Aorta (tissue), 5 donors: ENCODE measurements at places on chromosomes 5 and 9.

DNA sequence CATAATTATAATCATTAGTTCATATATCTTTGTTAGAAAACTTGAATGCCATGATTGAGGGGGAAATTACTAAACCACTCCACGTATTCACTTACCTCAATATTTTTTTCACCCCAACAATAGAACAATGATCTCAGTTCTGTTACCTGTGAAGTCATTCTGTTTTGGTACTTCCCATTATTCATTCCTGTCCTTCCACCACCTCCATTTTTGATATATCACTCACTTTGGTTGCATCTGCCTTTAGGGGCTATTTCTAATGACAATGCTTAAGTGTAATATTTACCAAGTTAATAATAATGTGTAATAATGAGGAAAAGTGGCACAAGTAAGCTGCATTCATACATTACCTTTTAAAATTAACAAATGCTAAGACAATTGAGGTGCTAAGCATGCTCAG, 218.4 kb downstream of the SPATA31D1 start:
- DNase-seq, result no peak

- no peak for DNase-seq
Observed at GRCh38 chr5:177036921-177037320, 14.4 kb downstream of the ZNF346 start.

GRCh38 chr5:45796959-45797553, 100.9 kb upstream of the HCN1 start:
- no peak for DNase-seq

- DNase-seq, result no peak
Observed at GRCh38 chr5:56054666-56055065, 59.9 kb upstream of the IL6ST start.

DNA sequence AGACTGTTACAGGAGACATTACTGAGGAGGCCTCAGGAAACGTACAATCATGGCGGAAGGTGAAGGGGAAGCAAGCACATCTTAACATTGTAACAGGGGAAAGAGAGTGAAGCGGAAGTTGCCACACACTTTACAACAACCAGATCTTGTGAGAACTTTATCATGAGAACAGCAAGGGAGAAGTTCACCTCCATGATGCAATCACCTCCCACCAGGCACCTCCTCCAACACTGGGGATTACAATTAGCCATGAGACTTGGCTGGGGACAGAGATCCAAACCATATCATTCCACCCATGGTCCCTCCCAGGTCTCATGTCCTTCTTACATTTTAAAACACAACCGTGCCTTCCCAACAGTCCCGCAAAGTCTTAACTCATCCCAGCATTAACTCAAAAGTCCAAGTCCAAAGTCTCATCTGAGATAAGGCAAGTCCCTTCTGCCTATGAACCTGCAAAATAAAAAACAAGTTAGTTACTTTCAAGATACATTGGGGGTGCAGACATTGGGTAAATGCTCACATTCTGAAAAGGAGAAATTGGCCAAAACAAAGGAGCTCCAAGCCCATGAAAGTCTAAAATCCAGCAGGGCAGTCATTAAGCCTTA, 138.3 kb downstream of the TMEM161B start:
- no peak for DNase-seq

GRCh38 chr5:126961702-126962101, 68.7 kb downstream of the MARCHF3 start:
- no peak for DNase-seq

DNA sequence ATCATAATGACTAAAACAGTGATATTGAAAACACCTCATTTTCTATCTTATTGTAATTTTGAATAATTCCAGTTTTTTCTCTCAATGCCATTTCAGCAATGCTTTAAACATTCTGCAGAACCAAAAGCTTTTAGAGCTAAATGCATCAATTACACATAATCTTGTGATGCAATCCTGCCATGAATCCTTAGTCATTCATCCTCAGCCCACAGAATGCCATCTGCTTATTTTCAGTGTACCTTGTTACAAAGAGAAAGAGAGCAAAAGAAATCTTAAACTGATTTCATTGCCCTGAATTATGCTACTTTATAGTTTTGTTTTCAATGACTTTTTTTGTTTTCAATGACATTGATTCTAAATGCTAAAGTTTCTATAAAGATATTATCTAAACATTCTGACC, 1234.8 kb upstream of the C9orf72 start:
- no peak for DNase-seq

- DNase-seq, result no peak
Observed at GRCh38 chr9:114806526-114806900, 674 bp upstream of the TNFSF15 start.
